ENCODE measurements at places on chromosomes 6 and 20. TPM values are rescaled to one million over a fixed set of nuclear protein-coding genes. Genes with fewer than 3 reads are reported as not detected.

- H3K27ac ChIP-seq: no peak overlapping the region
- no peaks in the 10 kb centered on the region for H3K27me3 ChIP-seq
- H3K4me3 ChIP-seq: no peak overlapping the region
- H3K36me3 ChIP-seq: no peaks in the 10 kb centered on the region
- no peak for DNase-seq
- H3K4me1 ChIP-seq: no peaks in the 10 kb centered on the region
These were observed 72.7 kb downstream of the PRDM1 start for GRCh38 chr6:106158816-106159215.

GRCh38 chr6:144197919-144198318, 47.6 kb downstream of the STX11 start:
- no peak for DNase-seq
- H3K27me3 ChIP-seq: no peaks in the 10 kb centered on the region
- no peak overlapping the region for H3K4me3 ChIP-seq
- no peaks in the 10 kb centered on the region for H3K36me3 ChIP-seq
- no peak overlapping the region for H3K27ac ChIP-seq

- DNase-seq: peak; percentile 7
- no peak overlapping the region for H3K27ac ChIP-seq
- no peak overlapping the region for H3K4me3 ChIP-seq
- H3K27me3 ChIP-seq: no peaks in the 10 kb centered on the region
These were observed 52.4 kb upstream of the LYRM2 start for GRCh38 chr6:89690944-89691324.

DNA sequence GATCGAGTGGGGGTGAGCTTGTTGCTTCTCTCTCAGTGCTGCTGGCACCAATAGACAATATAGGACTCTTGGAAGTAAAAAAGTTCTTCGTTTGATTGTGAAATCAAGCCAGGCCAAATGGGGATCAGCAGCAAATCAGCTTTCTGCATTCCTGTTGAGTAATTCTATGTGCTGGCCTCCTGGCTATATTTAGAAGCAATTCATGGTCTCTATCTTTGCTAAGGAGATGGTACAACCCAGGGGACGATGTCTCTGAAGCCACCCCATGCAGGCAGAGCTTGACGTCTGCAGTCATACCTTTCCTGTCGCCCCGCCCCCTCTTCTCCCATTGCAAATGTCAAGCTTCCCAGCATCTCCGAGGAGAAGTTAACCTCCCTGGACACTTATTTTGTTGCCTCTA, 199.1 kb downstream of the SCP2D1 start:
- no peak overlapping the region for H3K27ac ChIP-seq
- no peaks in the 10 kb centered on the region for H3K4me1 ChIP-seq
- DNase-seq: no peak
- H3K36me3 ChIP-seq: no peaks in the 10 kb centered on the region
- H3K27me3 ChIP-seq: peaks cover 14% of the 10 kb centered on the region
- no peak overlapping the region for H3K4me3 ChIP-seq

GRCh38 chr20:48901326-48901725, 20.2 kb upstream of the ARFGEF2 start:
- peak overlapping the region; percentile 30 for H3K27ac ChIP-seq
- H3K27me3 ChIP-seq: no peaks in the 10 kb centered on the region

GRCh38 chr6:11427091-11427722, 110.3 kb upstream of the TMEM170B start:
- no peaks in the 10 kb centered on the region for H3K27me3 ChIP-seq
- H3K27ac ChIP-seq: no peak overlapping the region
- H3K4me1 ChIP-seq: peaks cover 24% of the 10 kb centered on the region

GRCh38 chr6:87922947-87923330, 124.7 kb upstream of the SPACA1 start:
- H3K4me1 ChIP-seq: no peaks in the 10 kb centered on the region
- H3K27me3 ChIP-seq: no peaks in the 10 kb centered on the region
- DNase-seq: no peak
- no peak overlapping the region for H3K27ac ChIP-seq

- H3K4me3 ChIP-seq: no peak overlapping the region
- H3K4me1 ChIP-seq: no peaks in the 10 kb centered on the region
- no peak overlapping the region for H3K27ac ChIP-seq
- peaks cover 54% of the 10 kb centered on the region for H3K27me3 ChIP-seq
- no peak for DNase-seq
These were observed 60.8 kb downstream of the SLC35D3 start for GRCh38 chr6:136982928-136983327.

The HLA-DRB5 gene
- not detected for total RNA-seq

The COL21A1 gene
- total RNA-seq: 51.6 TPM

The REM1 gene
- not detected for total RNA-seq

The AVP gene
- total RNA-seq: not detected
